ENCODE measurements at places on chromosomes 13 and 19.

GRCh38 chr19:19064811-19065745 is 1.3 kb downstream of the SLC25A42 start:
- peak; percentile 20 for DNase-seq

GRCh38 chr13:92802776-92803175 is 423.8 kb upstream of the GPC6 start:
- DNase-seq: no peak

GRCh38 chr19:7926727-7927604 is 1.0 kb upstream of the CTXN1 start:
- DNase-seq: peak; percentile 24

GRCh38 chr13:84816567-84817105 is 934.4 kb upstream of the SLITRK1 start:
- DNase-seq: no peak

DNA sequence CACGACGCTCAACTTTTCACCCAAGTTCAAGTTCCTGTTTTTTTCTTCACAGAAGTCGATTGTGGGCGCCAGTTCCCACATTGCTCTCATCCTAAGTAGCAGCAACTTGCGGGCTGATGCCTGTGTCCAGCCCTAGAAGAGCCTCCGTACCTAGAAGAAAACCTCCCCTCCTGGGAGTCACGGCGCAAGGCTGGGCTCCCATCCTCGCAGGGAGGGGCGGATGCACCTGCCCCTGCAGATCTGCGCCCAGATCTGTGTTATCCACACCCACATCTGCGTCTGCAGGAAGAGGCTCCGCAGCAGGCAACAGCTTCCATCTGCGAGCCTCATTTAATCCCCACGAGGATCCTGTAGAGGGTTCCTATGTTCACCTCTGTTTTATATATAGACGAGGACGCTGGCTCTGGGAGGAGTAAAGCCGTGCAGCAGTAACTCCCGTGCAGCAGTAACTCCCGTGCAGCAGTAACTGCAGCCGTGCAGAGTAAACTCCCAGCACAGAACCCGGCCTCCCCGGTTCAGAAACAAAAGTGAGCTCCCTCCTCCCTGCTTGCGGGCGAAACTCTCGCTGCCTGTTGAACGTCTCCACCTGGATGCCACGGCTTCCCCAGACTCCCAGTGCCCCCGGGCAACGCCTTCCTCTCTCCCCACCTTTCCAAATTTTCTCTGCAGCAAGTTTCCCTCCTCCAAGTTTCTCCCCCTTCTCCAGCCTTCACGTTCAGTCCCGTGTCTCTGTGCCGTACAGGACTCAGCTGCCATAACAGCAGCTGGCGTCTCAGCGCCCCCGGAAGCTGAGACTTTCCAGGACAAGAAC is 23.5 kb upstream of the LAIR1 start:
- no peak for DNase-seq

DNA sequence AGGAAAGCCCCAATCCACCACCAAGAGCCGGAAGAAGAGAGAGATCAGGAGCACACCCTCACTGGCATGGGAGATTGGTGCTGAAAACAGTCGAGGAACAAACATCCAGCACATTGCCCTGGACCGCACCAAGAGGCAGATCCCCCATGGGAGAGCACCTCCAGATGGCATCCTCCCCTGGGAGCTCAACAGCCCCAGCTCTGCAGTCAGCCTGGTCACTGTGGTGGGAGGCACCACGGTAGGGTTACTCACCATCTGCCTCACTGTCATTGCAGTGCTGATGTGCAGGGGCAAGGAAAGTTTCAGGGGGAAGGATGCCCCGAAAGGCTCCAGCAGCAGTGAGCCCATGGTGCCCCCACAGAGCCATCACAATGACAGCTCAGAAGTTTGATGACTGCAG is 110.2 kb downstream of the STOML3 start:
- no peak for DNase-seq

DNA sequence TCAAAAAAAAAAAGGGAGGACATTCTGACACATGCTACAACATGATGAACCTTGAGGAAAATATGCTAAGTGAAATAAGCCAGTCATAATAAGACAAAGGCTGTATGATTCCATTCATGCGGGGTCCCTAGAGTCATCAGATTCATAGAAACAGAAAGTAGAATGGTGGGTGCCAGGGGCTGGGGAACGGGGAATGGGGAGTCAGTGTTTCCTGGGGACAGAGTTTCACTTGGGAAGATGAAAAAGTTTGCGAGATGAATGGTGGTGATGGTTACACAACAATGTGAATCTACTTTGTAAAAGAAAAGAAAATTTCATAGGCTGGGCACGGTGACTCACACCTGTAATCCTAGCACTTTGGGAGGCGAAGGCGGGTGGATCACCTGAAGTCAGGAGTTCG is 6.1 kb upstream of the CLEC4G start:
- DNase-seq: no peak

- no peak for DNase-seq
Observed at GRCh38 chr13:66556306-66556705, 673.8 kb downstream of the PCDH9 start.

GRCh38 chr13:110872034-110872767 is 42.7 kb downstream of the ANKRD10 start:
- DNase-seq: no peak

- no peak for DNase-seq
Observed at GRCh38 chr13:41533266-41534052, 76.1 kb downstream of the RGCC start.

GRCh38 chr19:11576227-11576626 is 1.2 kb downstream of the ACP5 start:
- DNase-seq: no peak

DNA sequence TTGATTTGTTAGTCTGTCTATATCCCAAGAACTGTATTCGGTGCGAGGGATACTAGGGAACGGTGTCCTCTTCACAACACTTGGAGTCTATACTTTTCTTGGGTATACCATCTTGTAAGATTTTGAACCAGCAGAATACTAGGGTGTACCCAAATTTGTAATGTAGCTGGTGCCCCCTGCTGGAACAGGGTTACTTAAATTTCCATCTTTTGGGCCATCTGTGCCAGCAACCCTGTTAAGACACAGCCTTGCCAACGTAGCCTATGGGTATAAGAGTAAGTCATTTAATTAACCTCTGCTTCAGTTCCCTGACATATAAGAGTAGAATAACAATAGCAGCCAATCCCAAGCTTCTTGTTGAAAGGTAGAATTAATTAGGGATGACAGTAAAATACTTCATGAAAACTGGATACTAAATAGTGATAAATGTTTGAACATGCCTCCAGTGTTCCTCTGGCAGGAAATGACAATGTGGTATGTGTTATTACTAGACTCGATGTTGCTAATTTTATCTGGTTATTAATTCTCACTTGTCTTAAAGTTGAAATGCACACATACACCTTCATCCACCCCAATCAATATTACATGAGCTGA is 607.6 kb downstream of the FGF9 start:
- peak; percentile 65 for DNase-seq

DNA sequence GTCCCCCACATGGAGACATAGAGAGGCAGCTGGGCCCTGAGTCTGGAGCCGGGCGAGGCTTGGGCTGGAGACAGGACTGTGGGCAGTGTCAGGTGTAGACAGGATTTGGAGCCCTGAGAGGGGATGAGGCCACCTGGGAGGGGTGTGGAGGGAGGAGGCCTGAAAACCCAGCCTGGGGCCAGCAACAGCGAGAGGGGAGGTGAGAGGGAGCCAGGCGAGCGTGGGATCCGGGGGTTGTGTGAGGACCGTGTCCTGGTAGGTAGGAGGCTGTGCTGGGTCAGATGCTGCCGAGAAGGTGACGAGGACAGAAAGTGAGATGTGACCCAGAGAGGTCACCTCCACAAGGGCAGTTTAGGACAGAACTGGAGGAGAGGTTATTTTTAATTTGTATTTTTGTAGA is 7.4 kb downstream of the MPND start:
- DNase-seq: no peak

DNA sequence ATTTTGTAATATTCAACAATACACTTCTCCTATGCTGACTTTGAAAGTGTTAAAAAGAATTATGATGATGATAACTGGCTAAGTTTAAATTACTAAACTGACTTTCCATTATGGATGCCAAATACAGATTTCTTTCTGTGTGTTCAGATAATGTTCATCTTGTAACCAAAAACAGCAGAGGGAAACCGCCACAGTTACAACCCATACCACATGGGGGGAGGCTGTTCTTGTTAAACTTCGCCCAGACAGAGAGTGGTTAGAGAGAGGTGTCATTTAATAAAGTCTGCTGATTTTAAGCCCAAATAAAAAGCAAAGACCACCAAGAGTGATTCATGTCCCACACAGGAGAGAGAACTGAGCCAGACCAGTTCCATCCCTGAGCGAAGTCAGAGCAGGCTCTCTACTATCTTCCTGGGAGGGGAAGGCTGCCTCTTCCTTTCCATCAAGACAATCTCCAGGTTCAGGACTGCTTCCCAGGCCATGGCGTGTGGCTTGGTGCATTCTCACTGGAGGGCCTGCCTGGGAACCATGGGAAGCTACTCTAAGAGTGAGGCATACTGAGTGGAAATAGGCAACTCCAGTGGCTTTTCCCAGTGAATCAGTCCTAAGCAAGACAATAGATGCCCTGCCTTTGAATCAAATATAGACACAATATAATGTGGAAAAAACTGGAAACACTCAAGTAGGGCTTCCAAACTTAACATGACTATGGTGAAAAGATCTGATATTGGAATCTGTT is 18.2 kb downstream of the EFNB2 start:
- DNase-seq: no peak

DNA sequence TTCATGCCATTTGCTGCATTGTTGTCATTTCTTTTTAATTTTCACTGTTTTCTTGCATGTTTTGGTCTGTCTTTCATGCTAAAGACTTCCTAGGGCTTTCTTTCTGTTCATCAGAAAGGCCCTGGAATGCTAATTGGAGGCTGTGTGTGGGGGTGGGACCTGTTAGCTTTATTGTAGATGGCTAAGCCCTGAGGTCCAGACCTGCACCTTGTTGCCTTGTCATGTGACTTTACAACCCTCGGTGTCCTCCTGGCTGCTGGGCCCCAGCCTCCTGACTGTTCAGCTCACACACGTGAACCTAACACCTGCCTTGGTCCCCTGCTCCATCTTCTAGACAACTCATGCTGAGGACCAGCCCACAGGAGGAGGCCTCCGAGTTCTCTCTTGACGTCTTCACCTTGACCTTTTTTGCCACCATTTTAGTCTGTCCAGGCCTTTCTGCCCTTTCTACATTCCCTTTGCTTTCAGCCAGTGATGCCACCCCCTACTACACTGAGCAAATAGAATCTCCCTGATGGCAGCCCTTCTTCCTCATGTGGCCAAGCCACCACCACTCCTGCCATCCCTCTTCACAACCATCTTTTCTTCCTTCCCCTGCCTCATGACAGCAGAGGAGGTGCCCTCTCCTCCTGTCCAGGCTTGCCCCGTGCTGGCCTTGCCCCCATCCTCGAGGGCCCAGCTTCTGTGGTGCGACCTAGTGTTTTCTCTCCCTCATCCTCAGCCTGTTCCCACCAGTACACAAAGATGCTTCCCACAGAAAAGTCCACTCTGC is 41.4 kb upstream of the GPI start:
- no peak for DNase-seq

DNA sequence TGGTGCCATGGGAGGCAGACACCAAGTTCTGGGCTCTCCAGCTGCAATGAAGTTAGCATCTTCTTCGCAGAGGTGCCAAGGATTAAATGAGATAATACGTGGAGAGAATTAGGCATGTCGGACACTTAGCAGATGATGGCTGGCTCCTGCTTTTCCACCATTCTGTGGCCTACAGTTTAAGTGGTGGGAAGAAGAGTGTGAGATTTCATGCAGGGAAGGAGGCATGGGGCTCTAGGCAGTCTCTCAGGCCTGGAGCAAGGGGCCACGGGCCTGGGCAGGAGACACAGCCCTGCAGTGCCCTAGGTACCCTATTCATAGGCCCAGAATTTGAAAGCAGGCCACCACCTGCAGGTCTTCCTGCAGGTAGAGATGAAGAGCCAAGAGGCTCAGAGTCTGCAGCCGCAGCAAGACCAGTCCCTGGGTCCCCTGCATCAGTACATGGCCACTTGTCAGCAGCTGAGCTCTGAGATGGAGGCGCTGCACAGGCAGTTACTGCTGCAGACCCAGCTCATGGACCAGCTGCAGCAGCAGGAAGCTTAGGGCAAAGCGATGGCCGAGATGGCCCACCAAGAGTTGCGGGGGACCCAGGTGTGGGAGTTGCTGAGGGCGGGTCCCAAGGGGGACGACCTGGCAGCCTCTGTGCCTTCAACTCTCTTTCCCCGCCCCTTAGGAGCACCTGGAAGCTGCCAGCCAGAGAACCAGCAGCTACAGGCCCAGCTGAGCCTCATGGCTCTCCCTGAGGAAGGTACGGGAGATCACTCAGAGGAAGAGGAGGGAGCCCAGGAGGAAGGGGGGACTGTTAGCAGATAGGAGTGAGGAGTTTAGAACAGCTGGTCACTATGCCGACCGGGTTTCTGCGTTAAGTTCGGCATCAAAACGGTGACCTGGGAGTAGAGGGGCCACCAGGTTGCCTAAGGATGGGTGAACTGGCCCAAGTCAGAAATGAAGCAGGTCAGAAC is 33.2 kb upstream of the ZNF492 start:
- DNase-seq: no peak

GRCh38 chr13:95403349-95404140 is 102.3 kb upstream of the ABCC4 start:
- DNase-seq: no peak

DNA sequence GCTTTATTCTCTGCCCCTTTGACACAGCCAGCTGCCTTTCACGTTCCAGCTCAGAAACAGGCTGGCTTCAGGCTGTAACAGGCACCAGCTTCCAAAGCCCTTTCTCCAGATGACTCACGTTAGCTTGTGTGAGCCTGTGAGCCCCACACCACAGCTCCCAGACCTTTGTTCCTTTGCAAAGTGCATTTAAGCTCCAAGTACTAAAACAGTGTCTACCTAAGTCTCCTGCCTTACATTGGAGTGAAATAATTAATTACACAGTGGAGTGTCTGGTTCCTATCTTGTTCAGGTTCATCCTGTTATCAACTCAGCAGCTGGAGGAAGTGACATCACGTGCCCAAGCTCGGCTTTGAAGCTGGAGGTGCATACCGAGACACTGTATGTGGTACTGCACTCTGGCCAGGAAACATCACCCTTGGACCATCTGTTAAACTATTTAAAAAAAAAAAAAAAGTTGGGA is 475.8 kb downstream of the FOXO1 start:
- peak; percentile 53 for DNase-seq

- DNase-seq: no peak
Observed at GRCh38 chr19:39319098-39319891, 1.4 kb downstream of the LRFN1 start.

GRCh38 chr19:45001087-45001739 is at the start of gene RELB:
RELB (plus strand) TSS chr19:45001464; CDS start chr19:45001580, 116 bp downstream.
- peak; percentile 95 for DNase-seq

- DNase-seq: no peak
Observed at GRCh38 chr13:99929866-99930265, 41.7 kb downstream of the ZIC5 start.

Measured in body of pancreas (tissue), 4 donors.